A549 treated with AZD2906 at 1 μM for 4 hours (cell line): ENCODE measurements at places on chromosomes 2 and 18. TPM values are rescaled to one million over a fixed set of nuclear protein-coding genes. Genes with fewer than 3 reads are reported as not detected.

NIFK gene
- 59.6 to 65.2 TPM (median 63.3 TPM) in 5 replicates for total RNA-seq

ALK gene
- total RNA-seq, result not detected in 5 replicates

CUL3 gene
- total RNA-seq, result 61.5 to 73.4 TPM (median 63.3 TPM) in 5 replicates

HOXD13 gene
- total RNA-seq, result 0.07 to 0.27 TPM (median 0.18 TPM) in 5 replicates

PLB1 gene
- total RNA-seq, result 1.6 to 2.4 TPM (median 1.9 TPM) in 5 replicates

SLC16A14 gene
- 0.64 to 1.1 TPM (median 0.83 TPM) in 5 replicates for total RNA-seq

CNRIP1 gene
- total RNA-seq, result 1.3 to 2.1 TPM (median 1.6 TPM) in 5 replicates

ERICH2 gene
- not detected in 5 replicates for total RNA-seq

RAB11FIP5 gene
- 31.9 to 35.0 TPM (median 33.3 TPM) in 5 replicates for total RNA-seq

CNDP1 gene
- total RNA-seq, result 0.08 TPM in 1 of 5 replicates, not detected in the others

SFT2D3 gene
- total RNA-seq, result 4.6 to 6.1 TPM (median 5.8 TPM) in 5 replicates

LRRTM4 gene
- total RNA-seq, result not detected in 5 replicates

PAPOLG gene
- 6.8 to 10.6 TPM (median 8.7 TPM) in 5 replicates for total RNA-seq

DYSF gene
- 0.44 to 0.90 TPM (median 0.81 TPM) in 5 replicates for total RNA-seq
